ENCODE measurements at places on chromosomes 16 and 17.

DNA sequence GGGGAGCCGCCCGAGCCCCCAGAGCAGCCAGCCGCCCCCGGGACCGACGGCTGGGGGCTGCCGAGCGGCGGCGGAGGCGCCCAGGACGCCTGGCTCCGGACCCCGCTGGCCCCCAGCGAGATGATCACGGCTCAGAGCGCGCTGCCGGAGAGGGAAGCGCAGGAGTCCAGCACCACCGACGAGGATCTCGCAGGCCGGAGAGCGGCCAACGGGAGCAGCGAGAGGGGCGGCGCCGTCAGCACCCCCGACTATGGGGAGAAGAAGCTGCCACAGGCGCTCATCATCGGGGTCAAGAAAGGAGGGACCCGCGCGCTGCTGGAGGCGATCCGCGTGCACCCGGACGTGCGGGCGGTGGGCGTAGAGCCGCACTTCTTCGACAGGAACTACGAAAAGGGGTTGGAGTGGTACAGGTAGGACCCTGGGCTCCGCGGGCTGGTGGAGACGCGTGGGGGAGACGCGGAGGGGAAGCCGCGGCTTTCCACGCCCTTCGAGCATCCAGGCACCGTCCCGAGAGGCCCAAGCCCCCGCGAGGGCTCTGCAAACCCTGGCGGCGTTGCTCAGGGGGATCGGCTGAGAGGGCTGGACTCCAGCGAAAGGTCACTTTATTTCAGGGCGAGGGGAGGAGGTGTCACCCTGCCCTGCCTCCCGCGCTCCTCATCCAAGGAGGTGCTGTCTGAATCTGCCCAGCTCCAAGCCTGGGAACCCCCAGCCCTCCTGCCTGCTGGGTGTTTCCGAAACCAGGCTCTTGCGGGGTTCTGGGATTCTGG is 1.2 kb downstream of the HS3ST4 start:
- peak; percentile 57 for DNase-seq

DNA sequence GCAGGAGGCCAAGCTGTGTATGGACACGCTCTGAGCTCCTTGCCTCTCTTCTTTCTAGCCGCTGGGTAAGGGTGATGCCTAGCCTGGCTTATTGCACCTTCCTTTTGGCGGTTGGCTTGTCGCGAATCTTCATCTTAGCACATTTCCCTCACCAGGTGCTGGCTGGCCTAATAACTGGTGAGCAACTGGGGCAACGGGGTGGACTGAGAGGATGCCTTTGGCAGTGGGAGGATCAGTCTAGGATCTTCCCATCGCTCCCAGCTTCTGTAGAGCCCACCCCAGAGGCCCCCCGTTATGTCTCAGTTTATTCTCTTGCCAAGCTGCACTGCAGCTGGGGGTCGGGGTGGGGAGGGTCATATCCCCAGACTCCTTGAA is 4.4 kb downstream of the G6PC3 start:
- DNase-seq = no peak

DNA sequence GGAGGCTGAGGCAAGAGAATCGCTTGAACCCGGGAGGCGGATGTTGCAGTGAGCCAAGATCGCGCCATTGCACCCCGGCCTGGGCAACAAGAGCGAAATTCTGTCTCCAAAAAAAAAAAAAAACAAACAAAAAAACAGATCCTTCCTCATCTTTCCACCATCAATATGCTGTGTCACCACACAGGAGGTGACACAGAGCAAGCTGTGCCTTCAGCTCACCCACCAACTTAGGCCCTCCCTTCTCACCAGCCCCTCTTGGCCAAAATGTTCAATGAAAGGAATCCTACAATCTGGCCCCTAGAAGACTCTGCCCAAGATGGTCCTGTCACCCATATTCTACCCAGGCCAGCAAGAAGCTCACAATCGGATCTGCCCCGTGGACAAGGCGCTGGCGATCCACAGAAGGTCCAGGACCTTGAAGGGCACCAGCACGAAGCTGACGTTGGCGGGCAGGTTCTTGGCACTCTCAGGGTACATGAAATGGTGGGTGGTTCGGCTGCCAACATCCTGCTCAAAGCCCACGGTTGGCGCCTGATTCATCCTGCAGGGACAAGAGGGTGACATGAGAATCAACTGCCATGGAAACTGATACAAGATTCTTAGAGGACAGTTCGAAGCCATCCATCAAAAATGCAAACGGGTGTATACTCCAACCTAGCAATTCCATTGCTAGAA is 41.4 kb downstream of the DDX19A start:
- DNase-seq = no peak

DNA sequence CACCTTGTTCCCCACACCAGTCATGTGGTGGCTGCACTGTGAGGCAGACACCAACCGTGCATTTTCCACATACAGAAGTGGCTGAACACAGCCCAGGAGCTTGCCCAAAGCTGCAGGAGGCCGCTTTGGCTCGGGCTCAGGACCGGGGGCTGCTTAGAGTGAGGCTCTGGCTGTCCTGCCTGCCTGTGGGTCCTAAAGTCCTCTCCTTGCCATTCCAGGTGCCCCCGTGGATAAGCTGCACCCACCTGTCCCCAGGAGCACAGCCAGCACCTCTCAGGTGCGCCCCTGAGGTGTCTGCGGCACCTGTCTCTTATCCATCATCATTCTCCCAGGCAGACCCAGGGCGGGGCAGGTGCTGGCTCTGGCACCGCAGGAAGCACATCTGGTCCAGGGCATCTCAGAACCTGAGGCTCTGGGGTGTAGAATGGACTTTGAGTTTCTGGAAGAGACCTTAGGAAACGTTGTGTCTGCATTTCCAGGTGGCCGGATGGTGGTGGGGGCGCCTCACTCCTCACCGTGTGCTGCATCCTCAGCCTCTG is 180.5 kb upstream of the ZNF469 start:
- DNase-seq = no peak

DNA sequence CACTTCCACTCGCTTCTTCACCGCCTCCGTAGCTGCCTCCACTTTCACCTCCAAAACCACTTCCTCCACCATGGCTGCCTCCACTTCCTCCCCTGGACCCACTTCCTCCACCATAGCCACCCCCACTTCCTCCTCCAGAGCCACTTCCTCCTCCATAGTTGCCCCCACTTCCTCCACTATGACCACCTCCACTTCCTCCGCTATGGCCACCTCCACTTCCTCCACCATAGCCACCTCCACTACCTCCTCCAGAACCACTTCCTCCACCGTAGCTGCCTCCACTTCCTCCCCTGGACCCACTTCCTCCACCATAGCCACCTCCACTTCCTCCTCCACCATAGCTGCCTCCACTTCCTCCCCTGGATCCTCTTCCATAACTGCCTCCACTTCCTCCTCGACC is 4.5 kb downstream of the KRT9 start:
- no peak for DNase-seq

DNA sequence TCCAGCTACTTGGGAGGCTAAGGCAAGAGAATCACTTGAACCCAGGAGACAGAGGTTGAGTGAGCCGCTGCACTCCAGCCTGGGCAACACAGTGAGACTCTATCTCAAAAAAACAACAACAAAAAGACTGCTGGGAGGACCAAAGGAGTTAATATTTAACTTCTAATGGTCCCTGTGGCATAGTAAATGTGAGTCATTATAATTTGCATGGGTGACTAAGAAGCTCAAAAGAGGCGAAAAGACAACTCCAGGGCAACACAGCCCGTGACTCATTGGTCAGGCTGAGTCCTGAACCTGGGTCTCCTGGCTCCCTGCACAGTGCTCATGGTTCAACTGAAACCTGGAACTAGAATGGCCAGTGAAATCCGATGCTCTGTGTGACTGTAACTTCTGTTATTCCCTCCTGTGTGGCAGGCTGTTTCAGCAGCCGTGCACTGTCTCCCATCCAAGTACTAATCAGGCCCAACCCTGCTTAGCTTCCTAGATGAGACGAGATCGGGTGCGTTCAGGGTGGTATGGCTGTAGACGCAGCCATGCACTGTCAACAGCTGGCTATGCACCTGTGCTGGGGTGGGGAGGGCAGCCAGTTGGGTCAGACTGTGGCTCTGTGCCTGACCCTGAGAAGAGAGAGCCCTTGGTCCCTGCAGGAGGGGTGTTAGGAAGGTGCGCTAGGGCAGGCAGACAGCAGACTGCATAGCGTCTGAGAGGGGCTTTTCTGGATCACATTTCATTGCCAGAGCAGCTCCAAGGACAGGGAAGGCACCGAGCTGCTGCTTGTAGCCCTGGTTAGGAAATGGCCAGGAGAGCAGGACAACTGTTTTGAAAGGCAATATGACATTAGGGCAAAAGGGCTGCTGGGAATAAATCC is 14.5 kb upstream of the GPRC5C start:
- no peak for DNase-seq

DNA sequence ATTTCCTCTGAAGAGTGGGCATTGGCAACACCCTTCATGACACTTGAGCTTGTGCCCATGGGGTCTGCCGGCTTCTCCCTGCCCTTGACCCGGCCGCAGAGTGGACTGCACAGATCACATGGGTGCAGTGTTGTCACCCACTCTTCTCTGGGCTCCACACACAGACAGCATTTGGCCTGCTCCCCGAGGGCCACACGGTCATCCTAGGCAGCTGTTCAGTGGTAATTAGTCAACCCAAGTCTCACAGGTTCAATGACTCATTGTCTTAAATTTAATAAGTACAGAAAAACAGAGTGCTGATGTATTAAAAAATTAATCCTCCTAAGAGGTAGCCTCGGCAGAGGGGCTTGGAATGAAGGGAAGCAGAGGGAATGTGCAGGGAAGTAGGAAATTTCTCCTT is 204.8 kb downstream of the MSI2 start:
- DNase-seq = no peak

DNA sequence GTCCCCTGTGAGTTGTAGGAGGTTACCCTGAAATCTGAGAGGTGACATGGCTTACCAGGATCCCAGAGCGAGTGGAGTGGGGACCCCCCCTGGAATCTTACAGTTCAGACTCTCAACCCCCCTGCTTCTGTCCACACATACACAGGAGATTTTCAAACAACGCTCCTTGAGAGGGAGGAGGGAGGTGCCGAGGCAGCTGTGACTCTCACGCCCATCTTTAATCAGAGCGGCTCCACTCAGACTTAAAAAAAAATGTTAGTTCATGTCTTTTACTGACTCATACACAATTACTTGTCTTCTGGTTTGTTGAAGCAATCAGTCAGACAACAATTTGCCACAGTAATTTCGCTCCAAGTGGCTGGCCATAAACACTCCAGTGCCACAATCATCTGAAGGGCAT is 15.4 kb upstream of the TMEM220 start:
- no peak for DNase-seq

Measured in iPS-NIHi11 (cell line).